Non-pigmented ciliary epithelial cell (primary cell): ENCODE measurements at places on chromosomes 7 and 10.

GRCh38 chr7:1674161-1675035 lies 4.3 kb downstream of the ELFN1 start:
- DNase-seq = no peak

GRCh38 chr10:86017841-86018734 lies 348.5 kb downstream of the GRID1 start:
- DNase-seq = no peak

DNA sequence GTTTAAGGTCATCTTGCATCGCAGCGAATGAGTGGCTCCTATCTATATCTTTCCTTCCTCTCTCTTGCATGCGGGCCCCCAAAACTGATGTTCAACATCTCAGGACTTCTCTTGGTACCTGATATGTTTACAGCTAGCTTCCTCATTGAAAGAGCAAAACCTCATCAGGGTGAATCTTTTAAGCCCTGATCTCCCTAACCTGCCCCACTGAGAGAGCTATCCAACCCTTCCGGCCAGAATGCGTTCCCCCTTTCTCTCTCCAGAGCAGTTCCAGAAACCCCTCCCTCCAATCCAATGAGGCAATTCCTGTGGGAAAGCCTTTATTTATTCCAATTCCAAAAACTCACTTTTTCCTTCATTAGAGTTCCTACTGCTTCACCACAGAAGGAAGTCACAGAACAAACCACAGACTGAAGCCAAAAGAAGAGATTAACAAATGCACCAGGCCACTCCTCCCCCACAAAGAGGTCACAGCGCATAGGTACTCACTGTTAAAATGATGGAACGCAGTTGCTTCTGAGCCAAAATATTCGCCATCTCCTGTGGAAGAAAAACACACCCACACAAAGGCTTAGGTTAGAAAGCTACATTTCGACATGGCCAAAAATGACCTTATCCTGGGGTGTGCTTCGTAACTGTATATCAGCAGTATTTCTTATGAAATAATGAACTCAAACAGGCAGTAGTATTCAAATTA lies 232.4 kb downstream of the ELMO1 start:
- no peak for DNase-seq

GRCh38 chr10:35434533-35434932 lies 98.2 kb downstream of the CCNY start:
- no peak for DNase-seq

GRCh38 chr10:99742254-99742653 lies 10.2 kb downstream of the CUTC start:
- DNase-seq = no peak

- no peak for DNase-seq
Measured at GRCh38 chr7:19294619-19295018, 149.4 kb upstream of the FERD3L start.

- DNase-seq = no peak
Measured at GRCh38 chr7:25765110-25765655, 386.8 kb upstream of the NFE2L3 start.

DNA sequence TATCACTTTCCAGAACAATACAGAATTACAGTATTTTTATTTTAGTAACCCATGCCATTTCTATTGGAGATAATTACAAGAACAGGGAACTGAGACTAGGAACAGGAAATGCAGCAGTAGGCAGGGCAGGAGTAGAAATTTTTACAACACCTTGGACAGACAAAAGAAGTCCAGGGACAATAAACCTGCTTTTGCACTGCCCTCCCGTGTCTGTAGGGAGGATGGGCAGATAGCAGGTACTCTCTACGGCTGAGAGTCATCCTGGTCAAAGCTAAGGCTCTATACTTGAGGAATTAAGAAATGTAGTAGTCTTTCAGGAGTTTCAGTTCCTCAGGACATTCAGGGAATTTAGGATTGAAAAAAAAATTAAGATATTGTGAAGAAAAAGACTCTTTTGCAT lies 63.4 kb downstream of the VAX1 start:
- no peak for DNase-seq

DNA sequence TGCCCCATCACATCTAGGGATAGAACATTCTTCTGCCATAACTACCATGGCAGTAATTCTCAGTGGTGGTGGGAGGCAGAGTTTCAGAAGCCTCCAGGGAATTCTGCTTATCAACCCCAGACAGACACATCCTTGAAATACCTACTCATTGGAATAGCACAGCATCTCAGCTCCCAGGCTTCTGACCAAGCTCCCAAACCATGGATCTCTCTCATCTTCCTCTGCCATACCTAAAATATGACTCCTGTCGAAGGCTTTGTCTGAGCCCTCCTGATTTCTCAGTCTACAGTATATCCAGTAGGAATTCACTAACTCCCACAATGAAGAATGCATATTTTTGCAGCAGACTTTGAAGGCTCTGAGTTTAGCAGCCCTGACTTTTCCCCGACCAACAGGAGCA lies 687.5 kb downstream of the GRID1 start:
- no peak for DNase-seq

GRCh38 chr10:82982110-82982608 lies 1107.2 kb downstream of the NRG3 start:
- peak; percentile 84 for DNase-seq

GRCh38 chr10:127441350-127442219 lies 107.5 kb upstream of the NPS start:
- no peak for DNase-seq

- DNase-seq = no peak
Measured at GRCh38 chr10:3096149-3096548, 28.8 kb downstream of the PFKP start.

DNA sequence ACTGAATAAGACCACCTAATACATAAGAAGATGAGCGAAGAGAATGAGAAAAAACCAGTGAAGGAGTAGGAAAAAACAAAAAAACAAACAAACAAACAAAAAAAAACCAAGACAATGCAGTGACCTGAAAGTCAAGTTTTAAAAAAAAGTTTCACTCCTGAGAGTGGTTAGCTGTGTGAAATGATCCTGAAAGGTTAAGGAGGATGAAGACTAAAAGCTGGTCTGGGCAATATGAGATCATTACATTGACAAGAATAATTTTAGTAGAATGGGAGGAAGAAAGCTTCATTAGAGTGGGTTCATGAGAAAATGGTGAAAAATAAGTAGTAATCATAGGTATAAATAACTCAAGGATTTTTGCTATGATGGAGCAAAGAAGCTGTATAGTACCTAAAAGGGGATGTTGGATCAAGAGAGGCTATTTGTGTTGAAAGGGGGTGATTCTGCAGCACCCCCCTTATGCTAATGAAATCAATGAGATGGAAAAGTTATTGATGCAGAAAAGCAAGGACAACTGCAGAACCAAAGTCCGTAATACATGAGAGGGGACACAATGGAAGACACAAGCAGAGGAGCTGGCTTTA lies 80.2 kb downstream of the KMT2C start:
- no peak for DNase-seq

- no peak for DNase-seq
Measured at GRCh38 chr7:158842486-158842885, 13.2 kb upstream of the ESYT2 start.

GRCh38 chr7:11587048-11587447 lies 244.9 kb downstream of the THSD7A start:
- DNase-seq = no peak

DNA sequence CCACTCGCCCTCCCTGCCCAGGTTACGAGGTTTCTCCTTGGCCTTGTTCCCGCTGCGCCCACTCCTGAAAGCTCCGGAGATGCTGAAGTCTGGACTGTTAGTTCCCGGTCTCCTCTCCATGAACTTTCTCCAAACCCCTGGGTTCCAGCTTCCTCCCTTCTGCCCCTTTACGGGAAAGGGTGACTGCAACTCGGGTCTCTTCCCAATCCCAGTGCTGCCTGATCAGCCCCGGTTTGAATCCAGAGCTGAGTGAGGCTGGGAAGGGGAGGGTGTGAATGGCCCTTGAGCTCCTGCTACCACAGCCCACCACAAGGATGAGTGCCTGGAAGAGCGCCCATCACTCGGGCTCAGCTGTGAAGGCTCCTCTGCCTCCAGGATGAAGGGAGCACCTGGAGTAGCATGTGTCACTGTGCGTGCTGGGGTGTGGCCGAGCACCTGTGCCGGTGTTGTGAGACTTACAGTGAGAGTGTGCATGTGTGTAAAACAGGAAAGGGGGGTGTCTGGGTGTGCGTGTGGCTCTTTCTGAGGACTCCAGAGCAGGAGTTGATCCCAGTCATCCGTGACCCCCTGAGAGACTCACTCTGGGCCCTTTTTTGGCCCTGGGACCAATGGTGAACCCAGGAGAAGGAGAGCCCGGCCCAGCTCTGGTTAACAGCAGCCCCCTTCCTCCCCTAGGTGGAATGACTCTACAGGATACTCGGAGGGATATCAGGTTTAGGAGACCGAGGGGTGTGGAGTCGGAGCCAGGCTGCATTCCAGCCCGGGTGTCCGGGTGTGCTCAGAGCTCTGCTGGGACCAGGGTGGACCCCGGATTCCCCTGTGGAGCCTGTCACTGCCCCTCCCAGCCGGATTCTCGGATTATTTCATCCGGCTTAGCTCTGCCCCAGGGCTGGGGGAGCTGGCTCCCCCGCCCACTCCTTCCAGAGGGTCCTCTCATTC lies 1.1 kb upstream of the ZNF467 start:
- no peak for DNase-seq
